ENCODE measurements at places on chromosomes 6 and 20.

DNA sequence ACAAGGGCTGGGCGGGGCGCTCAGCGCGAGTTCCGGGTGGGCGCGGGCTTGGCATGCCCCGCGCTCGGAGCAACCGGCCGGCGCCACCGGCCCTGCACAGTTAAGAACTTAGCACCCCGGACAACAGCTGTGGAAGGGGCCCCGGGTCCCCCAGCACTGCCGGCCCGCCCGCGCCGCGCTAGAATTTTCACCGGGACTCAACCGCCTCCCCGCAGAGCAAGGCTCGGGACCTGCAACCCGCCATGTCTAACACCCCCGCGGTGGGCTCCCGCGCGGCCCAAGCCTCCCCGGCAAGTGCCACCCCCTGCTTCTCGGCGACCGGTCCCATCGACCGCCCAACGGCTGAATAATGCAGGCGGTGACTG is 5.2 kb upstream of the PSMG4 start:
- no peak for DNase-seq

GRCh38 chr6:2881423-2881822 is 21.7 kb downstream of the SERPINB9 start:
- no peak for DNase-seq

GRCh38 chr20:33291830-33292355 is 8.9 kb downstream of the BPIFB1 start:
- DNase-seq = no peak

GRCh38 chr20:50037123-50037522 is 54.3 kb downstream of the SNAI1 start:
- DNase-seq = no peak

DNA sequence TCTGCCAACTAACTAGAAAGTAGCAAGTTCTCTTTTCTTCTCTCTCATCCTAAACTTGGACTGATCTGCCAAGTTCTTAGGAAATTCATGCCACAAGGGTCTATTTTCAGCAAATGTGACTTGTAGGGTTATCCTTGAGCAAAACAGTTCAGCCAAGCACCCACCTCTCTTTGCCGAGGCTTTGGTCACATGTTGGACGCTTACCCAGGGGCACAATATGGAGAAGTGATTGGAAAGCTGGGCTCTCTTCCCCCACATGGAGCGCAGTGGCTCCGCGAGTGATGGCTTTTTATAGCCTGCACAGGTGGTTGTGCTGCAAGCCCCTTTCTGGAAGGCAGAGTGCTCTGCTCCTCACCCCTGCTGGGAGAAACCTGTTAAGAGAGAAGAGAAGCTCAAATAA is 47.7 kb upstream of the FNDC1 start:
- DNase-seq = no peak

GRCh38 chr6:146026873-146027272 is 2.0 kb upstream of the GRM1 start:
- no peak for DNase-seq
